ENCODE measurements at places on chromosomes 11 and 22. TPM values are rescaled to one million over a fixed set of nuclear protein-coding genes. Genes with fewer than 3 reads are reported as not detected.

TRPT1 gene
- total RNA-seq, result 45.7 TPM

LRRC56 gene
- total RNA-seq, result 0.14 TPM

DNA sequence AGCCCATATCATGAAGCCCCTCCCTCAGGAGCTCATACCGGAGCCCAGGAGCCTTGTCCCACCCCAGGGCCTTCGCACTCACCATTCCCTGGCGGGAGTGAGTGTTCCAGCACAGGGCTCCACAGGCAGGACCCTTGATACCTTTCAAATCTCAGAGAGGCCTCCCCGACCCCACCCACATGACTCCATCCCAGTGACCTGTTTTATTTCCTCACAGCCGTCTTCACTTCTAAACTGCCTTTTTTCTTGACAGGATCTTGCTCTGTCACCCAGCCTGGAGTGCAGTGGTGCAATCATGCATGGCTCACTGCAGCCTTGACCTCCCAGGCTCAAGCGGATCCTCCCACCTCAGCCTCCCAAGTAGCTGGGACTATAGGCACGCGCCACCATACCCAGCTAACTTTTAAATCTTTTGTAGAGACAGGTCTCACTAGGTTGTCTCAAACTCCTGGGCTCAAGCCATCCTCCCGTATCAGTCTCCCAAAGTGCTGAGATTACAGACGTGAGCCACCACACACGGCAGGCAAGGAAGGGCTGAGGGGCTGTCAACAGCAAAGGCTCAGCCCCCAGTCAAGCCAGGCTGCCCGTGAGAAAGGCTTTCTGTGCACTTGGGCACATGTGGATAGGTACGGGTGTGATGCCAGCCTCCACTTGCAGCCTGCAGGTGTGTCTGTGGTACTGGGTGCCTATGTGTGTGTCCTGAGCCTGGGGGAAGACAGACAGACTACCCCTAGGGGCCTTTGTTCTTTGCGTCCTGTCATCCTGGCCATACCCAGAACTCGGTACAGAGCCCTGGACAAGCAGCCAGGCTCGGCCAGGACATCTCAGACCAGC lies 9.3 kb downstream of the RPL3 start:
- H3K4me1 ChIP-seq, result peaks cover 34% of the 10 kb centered on the region
- H3K27me3 ChIP-seq, result no peaks in the 10 kb centered on the region
- H3K27ac ChIP-seq, result peak overlapping the region; percentile 82

DNA sequence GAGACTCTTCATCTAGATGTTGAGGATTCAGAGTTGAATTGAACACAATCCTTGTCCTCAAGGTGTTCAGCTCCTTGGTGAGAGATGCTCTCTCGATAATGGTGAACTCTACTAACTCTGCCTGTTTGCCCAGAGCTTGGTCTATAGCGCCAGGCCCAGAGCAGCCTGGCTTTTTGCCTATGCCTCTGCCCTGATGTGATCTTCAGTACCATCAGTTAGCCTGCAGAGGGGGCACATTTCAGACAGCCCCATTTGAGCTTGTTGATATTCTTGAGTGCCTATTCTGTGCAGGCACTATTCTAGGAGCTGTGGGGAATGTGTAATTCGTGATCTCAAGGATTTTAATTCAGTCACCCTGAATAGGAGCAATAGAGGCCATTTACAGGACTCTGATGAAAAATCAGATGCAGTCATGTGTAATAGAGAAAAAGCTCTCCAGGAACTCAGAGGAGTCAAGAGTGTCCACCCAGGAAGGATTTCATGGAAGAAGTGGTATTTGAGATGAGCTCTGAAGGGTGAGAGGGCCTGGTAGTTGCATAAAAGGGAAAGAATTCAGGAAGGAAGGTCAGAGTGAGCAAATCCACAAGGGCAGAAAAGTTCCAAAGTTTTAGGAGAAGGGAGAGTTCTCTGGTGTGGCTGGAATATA lies 19.3 kb downstream of the GTPBP1 start:
- no peaks in the 10 kb centered on the region for H3K4me1 ChIP-seq
- no peak overlapping the region for H3K4me3 ChIP-seq
- peaks cover 61% of the 10 kb centered on the region for H3K36me3 ChIP-seq
- no peak overlapping the region for H3K27ac ChIP-seq
- peak; percentile 50 for DNase-seq

DNA sequence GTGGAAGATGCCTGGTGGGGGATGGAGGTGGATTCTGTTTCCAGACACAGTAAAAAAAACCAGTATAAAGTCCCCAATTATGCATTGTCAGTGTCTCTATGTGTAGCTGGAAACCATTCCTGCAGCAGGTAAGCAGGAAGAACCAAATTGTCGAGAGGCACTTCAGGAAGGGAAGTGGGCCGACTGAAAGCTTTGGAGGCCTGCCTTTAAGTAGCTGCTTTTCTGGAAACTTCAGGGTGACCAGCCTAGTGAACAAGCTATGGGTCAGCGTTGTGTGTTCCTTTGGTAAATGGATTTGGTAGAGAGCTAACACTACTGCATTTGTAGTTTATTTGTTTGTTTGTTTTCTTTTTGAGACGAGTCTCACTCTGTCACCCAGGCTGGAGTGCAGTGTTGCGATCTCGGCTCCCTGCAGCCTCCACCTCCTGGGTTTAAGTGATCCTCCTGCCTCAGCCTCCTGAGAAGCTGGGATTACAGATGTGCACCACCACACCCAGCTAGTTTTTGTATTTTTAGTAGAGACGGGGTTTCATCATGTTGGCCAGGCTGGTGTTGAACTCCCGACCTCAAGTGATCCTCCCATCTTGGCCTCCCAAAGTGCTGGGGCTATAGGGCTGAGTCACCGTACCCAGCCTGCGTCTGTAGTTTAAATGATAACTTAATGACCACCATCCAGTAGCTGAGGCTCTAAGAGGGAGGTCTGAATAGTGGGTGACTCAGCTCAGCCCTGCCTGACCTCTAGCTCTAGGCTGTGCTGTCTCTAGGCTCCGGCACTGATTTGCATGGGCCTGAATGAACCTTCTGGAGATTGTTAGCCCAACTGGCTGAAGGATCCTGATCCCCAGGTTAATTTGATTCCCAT lies 12.8 kb downstream of the PTPRJ start:
- no peaks in the 10 kb centered on the region for H3K27me3 ChIP-seq
- H3K27ac ChIP-seq, result no peak overlapping the region
- no peak overlapping the region for H3K4me3 ChIP-seq
- H3K36me3 ChIP-seq, result no peaks in the 10 kb centered on the region

- H3K4me1 ChIP-seq, result no peaks in the 10 kb centered on the region
- H3K27ac ChIP-seq, result no peak overlapping the region
- no peaks in the 10 kb centered on the region for H3K36me3 ChIP-seq
- no peak for DNase-seq
- no peaks in the 10 kb centered on the region for H3K27me3 ChIP-seq
Observed at GRCh38 chr11:42465623-42466022, 846.2 kb upstream of the API5 start.

- H3K27me3 ChIP-seq, result no peaks in the 10 kb centered on the region
- no peaks in the 10 kb centered on the region for H3K4me1 ChIP-seq
- DNase-seq, result no peak
- H3K4me3 ChIP-seq, result no peak overlapping the region
Observed at GRCh38 chr11:113896156-113896879, 8.3 kb upstream of the HTR3B start.

GRCh38 chr11:44977493-44977984 lies 26.9 kb upstream of the TP53I11 start:
- H3K27ac ChIP-seq, result no peak overlapping the region
- no peaks in the 10 kb centered on the region for H3K27me3 ChIP-seq
- H3K4me1 ChIP-seq, result no peaks in the 10 kb centered on the region
- H3K4me3 ChIP-seq, result no peak overlapping the region
- H3K36me3 ChIP-seq, result no peaks in the 10 kb centered on the region

DNA sequence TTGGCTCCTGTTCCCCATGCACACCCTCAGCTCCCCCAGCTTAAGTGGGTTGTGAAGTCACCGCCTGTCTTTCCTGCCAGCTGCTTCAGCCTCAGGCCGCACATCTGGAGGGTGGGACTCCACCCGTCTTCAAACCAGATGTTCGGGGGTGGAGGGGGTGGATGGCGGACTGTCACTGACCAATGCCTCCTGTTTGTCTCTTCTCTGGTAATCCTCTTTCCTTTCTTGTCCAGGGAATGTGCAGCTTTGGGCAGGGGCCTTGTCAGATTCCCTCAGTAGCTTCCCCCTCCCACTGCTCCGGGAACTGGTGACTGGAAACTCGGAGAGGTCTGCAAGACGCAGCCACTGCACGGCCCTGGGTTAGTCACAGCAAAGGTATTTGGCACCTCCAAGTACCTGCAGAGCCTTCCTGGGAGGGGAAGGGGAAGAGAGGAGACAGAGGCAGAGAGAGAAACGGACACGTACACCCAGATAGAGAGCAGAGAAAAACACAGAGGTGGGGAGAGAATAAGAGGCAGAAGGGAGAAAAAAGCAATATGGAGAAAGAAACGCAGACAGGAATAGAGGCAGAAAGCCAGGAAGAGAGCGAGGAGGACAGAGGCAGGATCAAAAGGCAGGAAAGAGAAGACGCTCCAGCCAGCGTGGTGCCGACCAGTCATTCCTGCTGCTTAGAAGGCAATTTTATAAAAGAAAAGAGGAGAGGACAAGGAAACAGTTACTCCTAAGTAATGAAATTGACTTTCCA lies 56.1 kb upstream of the TIMP3 start:
- H3K4me1 ChIP-seq, result no peaks in the 10 kb centered on the region
- H3K27me3 ChIP-seq, result no peaks in the 10 kb centered on the region
- peak overlapping the region; percentile 43 for H3K27ac ChIP-seq
- no peaks in the 10 kb centered on the region for H3K36me3 ChIP-seq

- DNase-seq, result no peak
- no peak overlapping the region for H3K27ac ChIP-seq
- no peaks in the 10 kb centered on the region for H3K36me3 ChIP-seq
- H3K4me1 ChIP-seq, result no peaks in the 10 kb centered on the region
- no peak overlapping the region for H3K4me3 ChIP-seq
Observed at GRCh38 chr22:46202897-46203600, 47.0 kb downstream of the CDPF1 start.

- H3K27me3 ChIP-seq, result no peaks in the 10 kb centered on the region
- no peak for DNase-seq
- H3K4me3 ChIP-seq, result no peak overlapping the region
- H3K36me3 ChIP-seq, result no peaks in the 10 kb centered on the region
- H3K4me1 ChIP-seq, result no peaks in the 10 kb centered on the region
Observed at GRCh38 chr11:65363770-65364169, 9.2 kb downstream of the TIGD3 start.

DNA sequence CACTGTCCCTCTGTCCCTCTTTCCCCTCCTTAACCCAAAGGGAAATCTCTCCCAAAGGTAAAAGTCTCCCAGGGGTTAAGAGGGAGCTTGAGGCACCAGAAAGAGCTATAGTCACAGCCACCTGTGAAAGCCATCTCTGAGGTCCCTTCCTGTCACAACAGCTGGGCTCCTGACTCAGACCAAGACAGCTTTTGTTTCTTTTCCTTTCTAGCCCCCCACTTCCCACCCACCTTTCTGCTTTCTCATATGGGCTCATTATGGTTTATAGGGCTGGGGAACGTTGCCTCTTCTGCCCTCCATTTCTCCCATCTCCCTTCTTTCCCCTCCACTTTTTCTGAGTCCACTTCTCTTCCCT lies 19.1 kb downstream of the MIF start:
- H3K4me3 ChIP-seq, result peak overlapping the region; percentile 56
- no peaks in the 10 kb centered on the region for H3K36me3 ChIP-seq
- H3K27ac ChIP-seq, result peak overlapping the region; percentile 84
- no peaks in the 10 kb centered on the region for H3K27me3 ChIP-seq

GRCh38 chr11:68897441-68897840 lies 6.2 kb downstream of the MRPL21 start:
- no peak overlapping the region for H3K4me3 ChIP-seq
- H3K4me1 ChIP-seq, result peaks cover 11% of the 10 kb centered on the region
- DNase-seq, result no peak
